ENCODE measurements at places on chromosomes 11 and 22.

DNA sequence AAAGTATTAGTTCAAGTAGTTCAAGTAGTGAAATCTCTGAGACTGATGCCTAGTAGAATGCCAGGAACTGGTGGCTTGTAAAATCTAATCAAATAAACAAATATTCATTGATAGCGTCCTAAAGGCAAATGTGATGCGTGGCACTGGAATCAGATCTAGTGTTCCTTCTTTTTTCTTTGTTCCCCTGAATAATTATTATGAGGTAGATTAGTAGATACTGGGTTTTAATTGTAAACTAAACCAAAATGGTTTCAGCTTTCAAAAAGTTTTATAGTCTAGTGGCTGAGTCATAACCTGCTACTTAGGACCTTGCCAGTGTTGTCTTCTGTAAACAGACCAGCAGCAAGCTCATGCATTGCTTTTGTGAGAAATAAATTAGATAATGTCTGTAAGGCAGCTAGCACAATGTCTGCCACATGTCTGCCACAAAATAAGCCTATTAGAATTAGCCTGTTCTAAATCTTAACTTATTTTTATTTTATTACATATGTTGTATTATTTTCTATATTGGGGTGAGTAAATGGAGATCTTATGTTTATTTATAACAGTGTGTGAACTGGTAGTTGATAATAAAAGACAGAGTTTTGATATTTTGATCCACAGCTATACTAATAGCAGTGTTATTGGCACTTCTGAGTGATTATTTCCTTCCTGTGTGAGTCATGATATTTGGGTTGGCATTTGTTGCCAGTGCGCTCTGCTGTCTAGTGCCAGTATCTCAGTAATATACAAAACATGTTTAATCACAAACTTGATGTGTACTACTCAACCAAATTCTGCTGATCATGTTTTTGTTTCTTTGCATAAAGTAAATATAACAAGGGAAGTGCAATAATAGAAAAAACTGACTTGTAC is 135.7 kb downstream of the TMEM135 start:
- peaks cover 12% of the 10 kb centered on the region for H3K36me3 ChIP-seq
- H3K4me1 ChIP-seq, result no peaks in the 10 kb centered on the region
- no peaks in the 10 kb centered on the region for H3K27me3 ChIP-seq

- peaks cover 33% of the 10 kb centered on the region for H3K27me3 ChIP-seq
- no peak for DNase-seq
- H3K27ac ChIP-seq, result no peak overlapping the region
- no peaks in the 10 kb centered on the region for H3K36me3 ChIP-seq
Measured at GRCh38 chr22:37283393-37283937, 1.2 kb downstream of the CYTH4 start.

- no peaks in the 10 kb centered on the region for H3K36me3 ChIP-seq
- no peaks in the 10 kb centered on the region for H3K27me3 ChIP-seq
- peaks cover 17% of the 10 kb centered on the region for H3K4me1 ChIP-seq
- H3K4me3 ChIP-seq, result no peak overlapping the region
- no peak overlapping the region for H3K27ac ChIP-seq
- no peak for DNase-seq
Measured at GRCh38 chr22:40595497-40596234, 40.9 kb downstream of the MRTFA start.

GRCh38 chr11:85961930-85962363 is 106.8 kb downstream of the CCDC83 start:
- no peaks in the 10 kb centered on the region for H3K4me1 ChIP-seq
- no peak overlapping the region for H3K27ac ChIP-seq
- H3K27me3 ChIP-seq, result no peaks in the 10 kb centered on the region
- H3K4me3 ChIP-seq, result no peak overlapping the region
- H3K36me3 ChIP-seq, result peaks cover 56% of the 10 kb centered on the region

- H3K36me3 ChIP-seq, result no peaks in the 10 kb centered on the region
- DNase-seq, result no peak
- H3K27ac ChIP-seq, result peak overlapping the region; percentile 48
- peaks cover 26% of the 10 kb centered on the region for H3K4me1 ChIP-seq
Measured at GRCh38 chr11:75308116-75308515, 43.3 kb downstream of the ARRB1 start.

- H3K27ac ChIP-seq, result no peak overlapping the region
- no peak overlapping the region for H3K4me3 ChIP-seq
- no peaks in the 10 kb centered on the region for H3K27me3 ChIP-seq
- H3K4me1 ChIP-seq, result no peaks in the 10 kb centered on the region
Measured at GRCh38 chr22:47340851-47341436, 578.5 kb downstream of the TBC1D22A start.

Measured in tibial nerve (tissue), 4 donors.